Osteoblast (primary cell): ENCODE measurements at places on chromosomes 5 and 9. TPM values are rescaled to one million over a fixed set of nuclear protein-coding genes. Genes with fewer than 3 reads are reported as not detected.

The OR1J2 gene
- total RNA-seq, result 0.29 TPM in 1 of 2 replicates, not detected in the other

The SGTB gene
- total RNA-seq, result 20.6 and 21.4 TPM in 2 replicates

The AGXT2 gene
- total RNA-seq, result not detected in 2 replicates

The OBP2B gene
- total RNA-seq, result not detected in 2 replicates
